CD8-positive, alpha-beta T cell (primary cell): ENCODE measurements at places on chromosomes 2 and 18.

DNA sequence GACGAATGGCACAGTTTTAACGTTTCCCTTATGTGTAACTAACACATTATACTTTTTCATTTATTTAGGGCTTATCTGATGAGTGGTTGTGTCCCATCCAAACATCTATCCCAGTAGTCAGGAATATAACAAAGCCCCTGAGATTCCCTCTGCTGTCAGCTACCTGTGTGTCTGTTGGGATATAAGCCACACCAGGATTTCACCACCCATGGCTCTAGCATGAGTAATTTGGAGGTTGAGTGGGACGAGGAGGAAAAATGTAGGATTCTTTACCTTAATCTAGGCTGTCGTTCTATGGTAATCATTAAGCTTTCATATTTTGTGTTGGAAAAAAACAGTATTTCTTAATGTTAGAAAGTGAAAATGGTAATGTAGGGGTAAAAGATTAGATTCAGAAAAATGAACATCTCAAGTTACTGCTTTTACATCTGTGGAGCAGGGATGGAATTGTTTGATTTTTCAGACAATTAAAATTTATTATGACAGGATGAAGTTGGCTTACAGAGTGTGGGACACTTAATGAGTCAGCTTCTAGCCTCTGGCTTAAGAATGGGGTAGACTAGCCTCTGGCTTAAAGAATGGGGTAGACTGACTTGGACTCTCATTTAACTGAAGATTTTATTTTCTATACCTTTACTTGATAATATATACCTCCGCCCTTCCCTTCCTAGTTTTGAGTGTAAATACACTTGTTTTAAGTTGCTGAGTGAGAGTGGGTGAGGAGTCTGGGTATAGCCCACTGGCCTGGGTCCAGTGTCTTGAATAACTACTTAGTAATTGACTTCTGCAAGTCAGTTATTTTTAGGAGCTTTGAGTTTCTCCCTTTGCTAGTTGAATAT is 88.5 kb upstream of the RANBP2 start:
- no peak for DNase-seq

GRCh38 chr2:9205963-9206948 is at the start of gene ASAP2:
Gene ASAP2, plus strand, starts transcription at chr2:9206812. Its CDS starts 293 bp downstream, at chr2:9207105.
- peak; percentile 47 for DNase-seq

DNA sequence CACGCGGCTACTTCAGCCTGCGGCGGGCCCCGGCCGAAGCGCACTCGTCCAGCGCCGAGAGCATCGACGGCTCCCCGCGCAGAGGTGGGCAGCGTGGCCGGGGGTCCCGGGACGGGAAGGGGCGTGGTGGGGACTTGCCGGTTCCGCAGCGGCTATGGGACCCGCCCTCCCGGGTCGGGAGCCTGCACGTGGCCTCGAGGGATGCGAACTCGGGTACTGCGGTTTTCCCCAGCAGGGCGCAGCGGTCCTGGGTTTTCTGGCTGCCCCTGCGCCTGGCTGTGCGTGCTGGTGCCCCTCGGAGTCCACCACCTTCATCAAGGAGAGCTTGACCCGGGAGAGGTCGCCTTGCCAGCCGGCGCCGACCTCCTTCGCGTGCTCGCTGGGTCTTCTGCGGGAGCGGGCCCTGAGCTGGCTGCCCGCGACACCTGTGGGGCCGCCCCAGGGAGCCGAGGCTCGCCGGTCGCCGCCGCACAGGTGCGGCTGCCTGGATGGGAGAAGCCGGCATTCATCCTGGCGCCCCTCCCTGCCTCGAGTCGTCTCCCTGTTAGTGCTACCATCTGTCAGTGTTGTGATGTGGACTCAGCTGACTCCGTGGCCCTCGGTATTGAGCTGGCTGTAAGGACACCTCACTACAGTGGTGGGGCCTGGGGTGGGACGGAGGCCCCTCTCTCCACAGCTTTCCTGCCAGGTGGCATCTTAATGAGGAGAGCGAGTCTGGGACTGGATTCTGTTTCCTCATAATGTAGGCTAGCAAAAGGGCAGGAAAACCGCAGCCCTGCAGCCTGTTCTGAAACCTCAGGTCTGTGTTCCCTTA is 177.3 kb downstream of the AGAP1 start:
- peak; percentile 19 for DNase-seq

DNA sequence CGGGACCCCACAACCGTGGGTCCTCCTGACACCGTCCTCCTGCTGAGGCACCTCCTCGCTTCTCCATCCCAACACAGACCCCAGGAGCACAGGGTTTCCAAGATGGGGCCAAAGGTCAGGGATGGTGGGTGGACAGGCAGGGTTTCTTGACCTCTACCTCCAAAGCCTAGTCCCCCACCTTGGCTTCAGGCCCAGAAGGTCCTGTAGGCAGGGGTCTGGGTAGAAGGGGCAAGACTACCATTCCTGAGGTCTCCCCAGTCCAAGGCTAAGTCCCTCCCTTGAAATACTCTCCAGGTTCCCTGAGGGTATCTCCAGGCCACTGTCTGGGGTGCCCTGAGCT is 7.1 kb downstream of the CYP26B1 start:
- peak; percentile 34 for DNase-seq

DNA sequence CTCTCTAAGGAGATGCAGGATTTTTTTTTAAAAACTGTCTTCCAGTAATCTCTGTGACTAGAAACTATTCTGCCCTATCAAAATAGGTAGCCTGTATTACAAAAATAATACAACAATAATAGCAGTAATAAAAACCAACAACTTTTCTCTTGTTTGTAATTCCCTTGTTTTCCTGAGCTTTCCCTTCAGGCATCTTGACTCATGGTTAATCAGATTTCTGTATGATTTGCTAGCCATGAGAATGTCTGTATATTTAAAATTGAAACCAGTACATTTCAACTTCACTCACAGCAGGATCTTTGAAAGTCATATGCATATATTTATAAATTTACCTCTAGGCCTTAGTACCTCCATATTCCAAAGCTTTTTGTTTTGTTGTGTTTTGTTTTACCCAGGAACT is 38.2 kb downstream of the SLC4A10 start:
- DNase-seq = no peak

DNA sequence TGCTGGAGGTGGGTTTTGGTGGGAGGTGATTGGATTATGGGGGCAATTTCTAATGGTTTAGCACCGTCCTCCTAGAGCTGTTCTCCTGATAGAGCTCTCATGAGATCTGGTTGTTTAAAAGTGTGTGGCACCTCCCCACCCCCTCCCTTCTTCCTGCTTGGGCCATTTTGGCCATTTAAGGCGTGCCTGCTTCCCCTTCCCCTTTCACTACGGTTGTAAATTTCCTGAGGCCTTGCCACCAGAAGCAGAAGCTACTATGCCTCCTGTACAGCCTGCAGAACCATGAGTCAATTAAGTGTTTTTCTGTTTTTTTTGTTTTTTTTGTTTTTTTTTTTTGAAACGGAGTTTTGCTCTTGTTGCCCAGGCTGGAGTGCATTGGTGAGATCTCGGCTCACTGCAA is 335.7 kb upstream of the HS6ST1 start:
- DNase-seq = no peak

- no peak for DNase-seq
These were observed 823.4 kb upstream of the ZEB2 start for GRCh38 chr2:145343287-145343686.

DNA sequence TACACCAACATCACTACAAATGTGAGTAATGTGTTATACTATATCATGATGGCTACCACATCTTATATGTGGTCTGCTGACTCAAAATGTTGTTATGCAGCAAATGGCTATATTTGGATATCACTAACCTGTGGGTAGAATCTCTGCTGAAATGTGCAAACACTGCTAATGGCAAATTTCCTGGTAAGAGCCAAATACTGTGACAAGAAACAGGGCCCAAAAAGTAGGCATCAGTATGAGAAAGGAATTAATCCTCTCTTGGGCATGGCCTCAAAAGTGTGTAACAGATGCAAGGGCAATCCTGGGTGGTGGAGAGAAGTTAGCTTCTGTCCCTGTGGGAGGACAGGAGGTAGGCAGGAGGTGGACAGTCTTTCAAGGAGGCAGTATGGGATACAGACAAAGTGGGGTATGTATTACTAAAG is 13.3 kb downstream of the ATF2 start:
- no peak for DNase-seq

DNA sequence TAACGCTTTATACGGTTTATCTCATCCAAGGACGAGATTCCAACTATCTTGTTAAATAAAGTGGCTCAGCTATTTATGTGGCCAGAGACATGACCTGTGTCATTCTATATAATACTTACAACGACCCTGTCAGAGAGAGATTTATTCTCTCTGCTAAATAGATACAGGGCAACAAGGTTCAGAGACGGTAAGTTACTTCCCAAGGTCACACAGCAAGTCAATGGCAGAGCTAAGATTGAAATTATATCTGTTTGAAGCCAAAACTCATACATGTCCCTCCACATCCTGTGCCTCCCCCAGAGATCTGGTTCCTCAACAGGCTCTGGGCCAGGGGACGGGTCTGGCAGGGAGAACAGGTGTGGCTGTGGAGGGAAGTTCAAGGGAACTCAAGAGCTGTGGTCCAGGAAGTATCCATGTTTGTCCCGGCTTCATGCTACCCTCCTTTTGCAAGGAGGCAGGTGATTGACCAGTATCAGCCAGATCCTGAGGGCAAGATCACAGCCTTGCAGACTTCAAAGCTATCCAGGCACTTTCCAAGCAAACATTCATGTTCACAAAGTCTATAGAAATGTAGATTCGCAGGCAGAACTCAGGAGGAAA is 99.8 kb downstream of the CAPN13 start:
- no peak for DNase-seq

- no peak for DNase-seq
These were observed 649 bp upstream of the CLIP4 start for GRCh38 chr2:29114586-29114945.

- no peak for DNase-seq
These were observed 159.4 kb downstream of the DYSF start for GRCh38 chr2:71612581-71613402.

GRCh38 chr2:161419638-161420190 is 3.6 kb downstream of the TBR1 start:
- DNase-seq = no peak

GRCh38 chr2:8980096-8980495 is 23.4 kb downstream of the MBOAT2 start:
- DNase-seq = no peak

DNA sequence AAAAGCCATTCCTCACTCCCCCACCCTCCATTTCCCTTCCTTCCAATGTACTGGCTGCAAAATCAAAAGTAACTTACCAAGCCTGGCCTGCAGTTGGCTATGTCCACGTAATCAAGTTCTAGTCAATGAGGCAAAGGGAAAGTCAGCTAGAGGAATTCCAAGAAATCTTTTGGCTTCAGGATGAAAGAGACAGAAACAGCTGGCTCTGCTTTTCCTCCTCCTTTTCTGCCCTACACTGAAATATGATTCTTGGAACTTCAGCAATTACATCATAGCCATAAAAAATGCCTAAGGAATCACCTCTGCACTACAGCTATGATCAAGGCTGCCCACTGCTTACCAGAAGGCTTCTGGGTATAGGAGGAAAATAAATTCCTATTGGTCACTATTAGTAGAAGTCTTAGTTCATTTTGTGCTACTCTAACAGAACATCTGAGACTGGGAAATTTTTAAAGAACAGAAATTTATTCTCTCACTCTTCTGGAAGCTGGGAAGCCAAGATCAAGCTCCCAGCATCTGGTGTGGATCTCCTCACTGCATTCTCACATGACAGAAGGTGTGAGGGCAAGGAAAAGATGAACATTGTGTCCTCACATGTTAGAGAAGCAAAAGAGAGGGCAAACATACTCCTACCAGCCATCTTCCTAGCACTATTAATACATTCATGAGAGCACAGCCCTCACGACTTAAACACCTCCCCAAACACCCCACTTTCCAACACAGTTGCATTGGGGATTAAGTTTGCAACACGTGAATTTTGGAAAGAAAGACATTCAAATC is 219.9 kb downstream of the TMX3 start:
- no peak for DNase-seq

GRCh38 chr2:118881490-118882129 is 34.2 kb upstream of the EN1 start:
- DNase-seq = peak; percentile 44

GRCh38 chr18:5197461-5197860 is 404 bp upstream of the AKAIN1 start:
- no peak for DNase-seq

GRCh38 chr2:137888845-137889244 is 75.4 kb upstream of the HNMT start:
- no peak for DNase-seq

DNA sequence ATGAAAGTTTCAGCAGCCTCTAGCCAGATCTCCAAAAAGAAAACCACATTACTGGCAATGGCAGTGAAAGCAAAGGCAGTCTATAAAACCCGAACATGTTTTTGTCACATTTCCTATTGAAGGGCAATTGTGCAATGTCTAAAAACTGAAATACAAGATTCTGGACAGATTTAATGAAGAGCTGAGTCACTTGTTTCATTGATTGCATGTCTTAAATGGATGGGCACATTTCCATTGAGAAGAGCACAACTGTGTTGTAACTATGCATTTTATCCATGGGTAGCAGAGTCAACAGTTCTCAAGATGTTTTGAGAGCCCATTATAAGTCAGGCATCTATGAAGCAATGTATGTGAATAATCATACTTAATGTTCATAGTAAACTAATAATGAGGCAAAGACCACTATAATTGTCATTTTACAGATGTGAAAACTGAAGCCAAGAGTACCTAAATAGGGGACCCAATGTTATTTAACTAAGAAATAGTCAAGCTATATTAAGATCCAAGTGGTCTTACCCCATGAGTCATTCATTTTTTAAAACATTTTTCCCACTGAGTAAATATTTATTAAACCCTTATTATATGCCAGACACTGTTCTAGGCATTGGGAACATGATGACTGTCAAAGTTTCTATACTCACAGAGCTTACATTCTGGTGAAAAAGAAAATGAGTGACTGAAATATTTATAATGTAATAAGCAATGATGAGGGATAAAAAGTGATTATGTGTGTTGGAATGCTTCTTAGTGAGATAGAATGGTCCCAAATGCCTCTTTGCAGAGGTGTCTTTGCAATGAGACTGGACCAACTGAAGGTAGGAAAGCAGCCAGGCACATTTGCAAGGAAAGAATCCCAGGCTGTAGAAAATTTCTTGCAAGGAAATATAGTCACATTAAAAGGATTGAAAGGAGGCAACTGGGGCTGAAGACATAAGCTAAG is 818.9 kb upstream of the ACVR2A start:
- no peak for DNase-seq

DNA sequence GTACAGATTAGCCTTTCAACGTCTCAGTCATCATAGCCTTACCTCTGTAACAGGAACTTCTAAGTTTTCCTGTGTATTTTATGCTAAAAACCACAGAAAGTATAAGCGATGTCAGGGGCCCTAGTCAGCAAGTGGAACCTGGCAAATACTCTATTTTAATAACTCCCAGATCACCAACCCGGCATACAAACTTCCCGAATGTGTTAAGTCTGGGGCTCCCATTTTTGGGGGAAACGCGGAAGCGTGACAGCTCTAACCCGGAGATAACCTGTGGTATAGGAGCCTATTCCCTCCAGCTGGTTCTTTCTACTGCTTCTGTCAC is 574 bp downstream of the NIFK start:
- DNase-seq = no peak
